Astrocyte (in vitro differentiated cells and primary cell): ENCODE measurements at places on chromosomes 5 and 9. TPM values are rescaled to one million over a fixed set of nuclear protein-coding genes. Genes with fewer than 3 reads are reported as not detected.

Gene HAND1
- total RNA-seq = not detected in 2 replicates

Gene OTULINL
- total RNA-seq = 2.8 and 4.7 TPM in 2 replicates

DNA sequence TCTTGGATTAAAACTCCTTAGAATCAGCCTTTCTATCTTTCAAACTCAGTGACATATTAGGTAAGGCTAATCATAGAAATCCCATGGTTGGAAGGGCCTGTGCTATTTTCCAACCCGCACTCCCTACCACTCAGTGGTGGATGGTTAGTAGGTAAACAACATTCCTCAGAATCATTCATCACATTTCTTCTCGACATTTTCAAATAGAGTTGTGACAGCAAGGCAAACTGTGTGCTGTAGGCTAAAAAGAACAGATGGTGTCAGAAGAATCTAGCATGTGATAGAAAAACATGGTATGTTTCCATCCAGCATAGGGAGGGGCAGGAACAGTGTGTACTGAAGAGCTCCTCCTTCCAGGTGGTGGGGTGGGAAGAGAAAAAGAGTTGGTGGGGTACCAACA lies 227.3 kb upstream of the NMUR2 start:
- H3K4me3 ChIP-seq = no peak overlapping the region
- H3K4me1 ChIP-seq = no peaks in the 10 kb centered on the region
- no peak overlapping the region for H3K27ac ChIP-seq

DNA sequence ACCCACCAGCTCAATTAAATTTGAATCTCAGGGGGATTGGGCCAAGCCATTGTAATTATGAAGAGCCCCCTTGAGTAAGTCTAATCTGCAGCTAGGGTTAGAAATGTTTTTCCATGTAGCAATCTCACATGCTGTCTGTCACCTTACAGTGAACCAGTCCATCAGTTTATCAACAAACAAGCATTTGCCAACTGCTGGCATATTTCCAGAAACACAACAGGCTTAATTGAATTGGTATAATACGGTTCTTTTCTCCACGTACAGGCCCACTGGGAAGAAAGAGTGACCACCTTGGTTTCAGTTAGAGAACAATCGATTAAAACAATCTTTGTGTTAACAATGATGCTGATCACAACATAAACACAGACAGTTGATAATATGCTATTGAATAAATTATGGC lies 67.4 kb downstream of the NSUN2 start:
- H3K27ac ChIP-seq = no peak overlapping the region
- H3K4me3 ChIP-seq = no peak overlapping the region
- H3K27me3 ChIP-seq = no peaks in the 10 kb centered on the region
- no peaks in the 10 kb centered on the region for H3K36me3 ChIP-seq

DNA sequence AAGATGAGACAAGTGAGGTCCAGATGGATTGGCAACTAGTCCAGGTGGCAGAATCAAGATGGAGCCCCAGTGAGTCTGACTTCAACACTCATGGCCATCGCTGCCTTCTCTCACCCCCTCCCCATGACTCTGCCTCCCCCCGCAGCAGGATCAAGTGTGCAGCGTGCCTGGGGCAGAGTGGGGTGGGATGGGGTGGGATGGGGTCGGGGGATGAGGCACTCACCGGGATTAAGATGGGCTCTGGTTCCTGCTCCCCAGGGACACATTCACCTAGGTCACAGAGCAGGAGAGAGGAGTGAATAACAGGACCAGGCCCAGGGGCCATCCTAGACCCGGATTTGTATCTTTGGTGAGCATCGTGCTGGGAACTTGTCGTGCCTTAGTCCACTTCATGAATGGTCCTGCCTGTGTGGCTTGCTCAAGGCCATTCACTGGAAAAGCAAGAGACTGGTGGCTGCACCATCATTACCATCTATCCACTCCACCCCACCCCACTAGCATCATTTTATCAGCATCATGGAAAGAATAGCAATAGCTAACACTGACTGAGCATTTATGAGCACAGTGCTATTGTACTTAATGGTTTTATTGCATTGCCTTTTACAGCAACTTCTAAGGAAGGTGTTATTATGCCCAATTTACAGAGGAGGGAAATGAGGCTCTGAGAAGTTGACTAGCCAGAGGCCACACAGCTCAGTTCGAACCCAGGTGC lies 8.5 kb downstream of the AMBP start:
- H3K4me3 ChIP-seq = no peak overlapping the region
- no peak overlapping the region for H3K27ac ChIP-seq
- H3K4me1 ChIP-seq = no peaks in the 10 kb centered on the region
- H3K27me3 ChIP-seq = peaks cover 5% of the 10 kb centered on the region
- H3K36me3 ChIP-seq = no peaks in the 10 kb centered on the region

- no peak overlapping the region for H3K27ac ChIP-seq
- no peaks in the 10 kb centered on the region for H3K4me1 ChIP-seq
- DNase-seq = no peak
- no peaks in the 10 kb centered on the region for H3K36me3 ChIP-seq
- no peak overlapping the region for H3K4me3 ChIP-seq
These were observed 157.1 kb downstream of the SLCO4C1 start for GRCh38 chr5:102139029-102139428.

- H3K27ac ChIP-seq = no peak overlapping the region
- DNase-seq = no peak
- no peak overlapping the region for H3K4me3 ChIP-seq
- no peaks in the 10 kb centered on the region for H3K36me3 ChIP-seq
- H3K27me3 ChIP-seq = no peaks in the 10 kb centered on the region
These were observed 634.3 kb downstream of the PDE4D start for GRCh38 chr5:59259237-59259636.

DNA sequence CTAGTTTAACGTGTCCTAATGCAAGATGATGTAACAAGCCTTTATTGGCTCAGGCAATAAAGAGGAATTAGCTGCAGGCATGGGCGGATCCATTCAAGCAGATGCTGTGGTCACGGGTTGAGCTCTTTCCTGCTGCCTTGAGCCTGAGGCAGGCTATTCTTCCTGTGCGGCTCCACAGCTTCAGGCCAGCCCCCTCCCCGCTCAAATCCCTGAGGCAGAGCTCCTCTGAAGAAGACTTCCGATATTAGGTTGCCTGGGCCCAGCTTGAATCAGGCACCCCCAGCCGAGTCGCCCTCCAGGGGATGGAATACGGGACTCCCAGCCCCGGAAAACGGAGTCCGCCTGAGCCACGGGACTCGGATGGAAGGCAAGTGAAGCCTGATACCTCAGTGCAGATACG lies 95.0 kb upstream of the RUFY1 start:
- H3K4me1 ChIP-seq = no peaks in the 10 kb centered on the region
- H3K27me3 ChIP-seq = no peaks in the 10 kb centered on the region
- no peak for DNase-seq

DNA sequence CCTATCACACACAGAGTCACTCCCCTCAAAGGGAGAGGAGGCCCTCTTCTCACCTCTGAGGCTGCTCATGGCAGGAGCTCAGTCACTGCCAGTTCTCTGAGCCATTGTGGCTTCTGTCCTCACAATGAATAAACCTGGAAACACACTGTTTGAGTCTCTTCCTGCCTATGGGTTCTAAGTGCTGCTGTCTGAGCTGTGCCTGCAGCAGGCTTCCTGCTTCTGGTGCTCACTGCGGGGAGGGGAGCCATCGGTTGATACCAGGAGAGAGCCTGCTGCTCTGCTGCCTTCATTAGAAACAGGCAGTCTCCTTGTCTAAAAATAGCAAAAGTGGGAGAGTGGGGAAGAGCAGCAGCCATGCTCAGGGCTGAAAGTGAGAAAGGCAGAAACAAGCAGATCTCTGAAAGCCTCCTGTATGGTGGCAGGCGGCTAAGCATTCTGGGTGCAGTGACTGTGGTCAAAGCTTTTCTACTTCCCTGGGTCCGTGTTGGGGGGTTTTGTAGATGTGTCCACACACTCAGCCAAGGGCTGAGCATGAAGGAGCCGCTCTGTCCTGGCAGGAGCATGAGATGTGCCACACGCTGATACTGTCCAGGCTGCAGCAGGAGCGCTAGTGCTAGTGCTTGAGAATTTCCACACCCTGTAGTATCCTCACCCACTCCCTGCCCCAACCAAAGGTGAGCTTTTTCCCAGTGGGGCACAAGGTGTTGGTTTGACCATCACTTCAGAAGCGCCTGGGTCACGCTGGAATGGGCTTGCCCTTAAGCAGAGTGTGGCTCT lies 34.2 kb downstream of the PRKACG start:
- H3K4me3 ChIP-seq = no peak overlapping the region
- no peaks in the 10 kb centered on the region for H3K4me1 ChIP-seq
- H3K27me3 ChIP-seq = no peaks in the 10 kb centered on the region
- H3K27ac ChIP-seq = no peak overlapping the region
- DNase-seq = no peak

- peak overlapping the region; percentile 11 for H3K27ac ChIP-seq
- H3K27me3 ChIP-seq = no peaks in the 10 kb centered on the region
- no peaks in the 10 kb centered on the region for H3K36me3 ChIP-seq
- H3K4me1 ChIP-seq = peaks cover 41% of the 10 kb centered on the region
- peak overlapping the region; percentile 76 for H3K4me3 ChIP-seq
- peak; percentile 7 for DNase-seq
These were observed 1.3 kb downstream of the EEIG1 start for GRCh38 chr9:127979333-127980059.

- H3K27ac ChIP-seq = no peak overlapping the region
- H3K4me3 ChIP-seq = no peak overlapping the region
- H3K27me3 ChIP-seq = no peaks in the 10 kb centered on the region
- no peaks in the 10 kb centered on the region for H3K4me1 ChIP-seq
These were observed 61.6 kb downstream of the WNK2 start for GRCh38 chr9:93245437-93245970.

DNA sequence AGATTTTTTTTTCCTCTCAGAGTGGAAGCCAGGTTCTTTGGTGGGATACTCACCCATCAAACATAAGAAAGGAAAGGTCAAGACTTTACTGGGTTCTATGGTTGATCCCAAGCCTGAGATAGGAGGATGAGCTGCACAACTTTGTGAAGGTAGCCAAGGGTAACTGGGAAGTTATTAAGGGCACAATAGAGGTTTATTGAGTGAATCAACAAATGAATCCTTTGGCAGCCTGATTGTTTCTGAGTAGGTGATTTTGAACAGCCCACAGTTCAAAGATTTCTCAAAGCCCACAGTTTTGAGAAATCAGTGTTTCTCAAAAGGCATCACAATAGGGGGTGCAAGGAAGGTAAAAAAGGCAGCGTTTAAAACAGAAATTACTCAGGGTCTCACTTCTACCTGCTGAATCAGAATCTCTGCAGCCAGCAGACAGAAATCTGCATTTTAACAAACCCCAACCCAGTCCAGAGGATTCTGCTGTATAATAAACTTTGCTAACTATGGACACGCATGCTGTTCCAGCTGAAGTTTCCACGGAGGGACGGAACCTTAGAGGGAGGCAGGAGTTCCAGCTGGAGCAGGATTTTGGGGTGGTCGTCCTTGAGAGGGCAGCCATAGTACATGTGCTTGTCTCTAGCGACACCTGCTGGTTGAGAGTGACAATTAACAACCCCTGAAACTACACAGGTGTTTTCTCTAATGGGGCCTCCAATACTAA lies 32.7 kb upstream of the FSD1L start:
- no peak overlapping the region for H3K4me3 ChIP-seq
- no peaks in the 10 kb centered on the region for H3K4me1 ChIP-seq
- no peak overlapping the region for H3K27ac ChIP-seq
- H3K36me3 ChIP-seq = no peaks in the 10 kb centered on the region
- DNase-seq = peak; percentile 4

DNA sequence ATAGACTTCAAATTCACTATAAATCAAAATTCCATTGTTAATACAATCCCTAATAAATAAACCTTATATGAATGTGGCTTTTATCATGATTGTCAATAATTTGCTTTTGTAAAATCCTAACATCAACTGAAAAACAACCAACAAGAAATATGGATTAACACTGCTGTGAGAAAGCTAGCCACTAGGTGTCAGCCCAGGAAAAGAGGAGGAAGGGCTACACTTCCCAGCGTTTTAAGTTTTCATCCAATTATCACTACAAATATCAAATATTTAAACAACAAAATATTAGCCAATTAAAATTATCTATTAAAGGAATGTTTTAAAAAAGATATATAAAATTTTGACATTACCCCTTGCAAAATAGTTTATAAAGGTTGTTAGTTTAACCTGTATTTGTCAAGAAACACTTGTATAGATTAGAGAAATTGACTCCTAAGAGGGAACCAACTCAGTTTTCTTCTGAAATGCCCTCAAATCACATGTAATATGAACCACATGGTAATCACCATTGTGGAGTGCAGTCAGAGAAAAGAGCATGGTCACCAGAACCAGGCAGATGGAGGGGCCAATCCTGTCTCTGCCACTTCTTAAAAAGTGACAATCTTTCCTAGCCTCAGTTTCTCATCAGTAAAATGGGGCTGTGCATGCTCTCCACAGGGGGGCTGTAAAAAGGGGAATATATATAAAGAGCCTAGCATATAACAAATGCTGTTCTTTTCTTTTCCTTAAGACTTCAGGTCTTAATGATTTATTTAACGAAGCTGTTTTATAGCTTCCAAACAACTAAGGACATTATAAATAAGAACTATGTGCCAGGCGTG lies 188.2 kb downstream of the CRB2 start:
- no peak overlapping the region for H3K27ac ChIP-seq
- DNase-seq = peak; percentile 20
- H3K36me3 ChIP-seq = no peaks in the 10 kb centered on the region
- H3K4me1 ChIP-seq = no peaks in the 10 kb centered on the region
- peaks cover 5% of the 10 kb centered on the region for H3K27me3 ChIP-seq
